SHP77 (cell line): ENCODE measurements at places on chromosomes 3 and 15.

DNA sequence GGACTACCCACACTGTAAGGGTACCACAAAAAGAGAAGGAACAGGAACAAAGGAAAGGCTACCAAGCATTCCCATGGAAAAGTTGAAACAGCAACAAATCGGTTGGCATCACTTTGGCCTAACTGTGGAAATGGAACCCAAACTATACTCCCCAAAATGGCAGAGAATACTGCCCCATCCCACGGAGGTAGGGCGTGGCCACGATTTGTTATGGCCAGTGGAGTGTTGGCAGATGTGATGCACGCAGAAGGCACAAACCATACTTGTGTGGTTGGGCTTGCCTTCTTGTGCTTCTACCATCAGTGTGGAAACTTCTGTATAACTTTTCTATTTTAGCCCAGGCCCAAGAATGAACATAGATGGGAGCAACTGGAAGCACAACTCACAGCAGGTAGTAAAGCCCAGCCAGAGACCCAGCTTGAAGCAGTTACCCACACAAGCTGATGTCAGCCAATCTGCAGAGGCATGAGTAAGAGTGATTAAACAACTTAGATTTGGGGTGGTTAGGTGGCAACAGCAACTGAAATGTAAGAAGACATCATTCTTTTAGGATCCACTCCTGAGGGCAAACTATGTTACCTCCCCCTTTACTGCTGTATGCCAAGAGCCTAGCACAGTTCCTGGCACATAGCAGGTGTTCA lies 64.1 kb downstream of the BTD start:
- no peak for DNase-seq

DNA sequence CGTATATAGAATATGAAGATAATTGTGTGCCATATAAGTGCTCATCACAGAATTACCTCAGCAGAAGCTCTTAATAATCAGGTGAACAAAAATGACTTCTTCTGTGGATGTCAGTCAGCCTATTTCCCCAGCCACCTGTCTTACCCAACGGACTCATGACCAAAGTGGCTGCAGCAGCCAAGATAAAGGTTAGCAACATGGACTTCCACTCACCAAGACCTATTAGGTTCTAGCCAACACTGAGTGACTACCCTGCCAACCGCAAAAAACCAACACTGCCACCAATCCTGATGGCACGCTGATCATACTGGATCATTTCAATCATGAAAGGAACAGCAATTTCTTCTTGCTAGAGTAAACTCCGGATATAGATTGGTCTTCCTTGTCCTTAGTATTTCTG lies 12.1 kb downstream of the SEC11A start:
- DNase-seq: no peak

DNA sequence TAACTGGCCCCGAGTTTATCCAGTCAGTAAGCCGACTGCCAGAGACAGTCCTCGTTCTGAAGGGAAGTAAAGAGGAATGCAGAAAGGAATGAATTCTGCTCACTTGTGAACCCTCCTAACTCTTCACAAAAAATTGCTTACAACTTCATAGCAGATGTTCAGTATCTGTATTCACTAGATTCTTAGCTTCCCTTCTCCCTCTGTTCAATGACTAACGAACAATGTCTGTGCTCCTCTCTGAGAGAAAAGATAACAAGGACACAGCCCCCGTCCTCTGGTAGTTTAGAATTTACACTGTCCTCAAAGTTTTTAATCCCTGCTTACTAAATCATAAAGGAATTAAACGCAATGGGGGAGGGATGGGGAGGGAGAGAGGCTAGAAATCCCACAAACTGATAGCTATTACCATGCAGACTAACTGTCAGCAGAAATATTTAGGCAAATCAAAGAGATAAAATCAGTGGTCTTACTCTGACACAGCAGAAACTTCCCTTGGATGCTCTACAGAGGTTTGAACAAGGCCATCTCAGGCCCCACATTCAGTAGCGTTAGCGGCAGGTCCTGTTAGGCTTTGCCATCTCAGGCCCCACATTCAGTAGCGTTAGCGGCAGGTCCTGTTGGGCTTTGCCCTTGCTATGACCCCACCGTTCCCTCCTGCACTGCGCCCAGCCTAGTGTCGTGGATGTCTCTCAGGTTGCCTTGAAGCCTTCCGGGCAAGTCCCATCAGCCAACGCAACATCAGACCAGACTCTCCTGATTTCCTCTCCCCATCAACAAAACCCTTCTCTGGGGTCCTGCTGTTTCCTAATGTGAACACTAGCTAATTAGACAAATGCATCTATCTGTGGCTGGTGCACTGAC lies 23.4 kb downstream of the NRROS start:
- no peak for DNase-seq

- DNase-seq: no peak
Measured at GRCh38 chr3:104742044-104742443, 624.7 kb upstream of the ALCAM start.

- no peak for DNase-seq
Measured at GRCh38 chr3:72848703-72849081, 447 bp upstream of the SHQ1 start.

DNA sequence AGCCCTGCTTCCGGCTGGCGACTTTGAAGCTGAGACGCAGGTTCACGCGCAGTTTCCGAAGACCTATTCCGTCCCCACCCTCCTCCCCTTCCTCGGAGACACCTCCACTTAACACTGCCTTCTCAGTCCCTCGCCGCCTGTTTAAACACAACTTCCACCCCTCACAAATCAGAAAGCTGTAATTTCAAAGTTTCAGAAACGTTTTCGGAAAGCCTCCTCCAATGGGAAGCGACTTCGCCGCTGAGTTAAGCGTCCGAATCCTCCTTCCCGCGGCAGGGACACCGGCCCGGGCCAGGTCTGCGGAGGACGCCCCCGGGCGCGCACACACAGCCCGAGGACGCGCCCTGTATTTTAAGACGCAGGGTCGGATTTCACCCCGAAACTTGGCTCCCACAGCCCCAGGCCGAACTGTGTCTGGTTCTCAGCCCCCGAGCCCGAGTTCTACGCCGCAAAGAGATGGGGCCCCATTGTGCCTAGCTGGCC lies 559 bp upstream of the LRRN1 start:
- no peak for DNase-seq

DNA sequence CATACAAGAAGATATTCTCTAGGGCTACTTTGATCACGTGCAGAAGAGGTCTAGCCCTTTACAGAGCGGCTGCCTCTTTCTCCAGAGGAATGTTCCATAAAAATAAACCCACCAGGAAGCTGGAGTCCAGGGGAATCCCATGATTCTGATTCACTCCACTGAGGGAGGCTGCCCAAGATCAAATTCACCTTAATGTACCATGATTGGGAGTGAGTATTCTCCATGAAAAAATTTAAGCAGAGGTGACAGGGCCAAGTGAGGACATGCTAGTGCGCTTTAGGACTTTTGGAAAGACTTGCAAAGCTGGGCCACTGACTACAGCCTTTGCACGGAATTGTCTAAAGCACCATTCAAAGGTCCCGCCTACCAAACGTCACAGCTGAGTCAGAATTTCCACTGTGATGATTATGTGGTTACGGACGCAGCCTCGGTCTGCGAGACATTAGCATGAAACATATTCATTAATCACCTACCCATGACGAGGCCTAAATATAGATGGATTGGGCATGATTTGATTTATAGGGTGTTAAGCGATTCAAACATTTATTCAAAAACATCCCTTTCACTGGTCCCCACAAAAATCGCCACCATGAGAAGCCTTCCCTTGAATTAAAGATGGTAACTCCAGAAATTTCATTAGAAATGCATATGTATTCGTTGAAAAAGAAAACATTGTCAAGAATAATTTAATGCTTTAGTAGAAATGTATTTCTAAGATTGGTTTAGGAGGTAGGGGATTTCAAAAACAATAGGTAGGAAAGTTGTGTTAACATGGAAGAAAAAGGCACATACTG lies 152.6 kb downstream of the GREM1 start:
- DNase-seq: no peak

- no peak for DNase-seq
Measured at GRCh38 chr3:119538772-119539171, 20.6 kb downstream of the CD80 start.

DNA sequence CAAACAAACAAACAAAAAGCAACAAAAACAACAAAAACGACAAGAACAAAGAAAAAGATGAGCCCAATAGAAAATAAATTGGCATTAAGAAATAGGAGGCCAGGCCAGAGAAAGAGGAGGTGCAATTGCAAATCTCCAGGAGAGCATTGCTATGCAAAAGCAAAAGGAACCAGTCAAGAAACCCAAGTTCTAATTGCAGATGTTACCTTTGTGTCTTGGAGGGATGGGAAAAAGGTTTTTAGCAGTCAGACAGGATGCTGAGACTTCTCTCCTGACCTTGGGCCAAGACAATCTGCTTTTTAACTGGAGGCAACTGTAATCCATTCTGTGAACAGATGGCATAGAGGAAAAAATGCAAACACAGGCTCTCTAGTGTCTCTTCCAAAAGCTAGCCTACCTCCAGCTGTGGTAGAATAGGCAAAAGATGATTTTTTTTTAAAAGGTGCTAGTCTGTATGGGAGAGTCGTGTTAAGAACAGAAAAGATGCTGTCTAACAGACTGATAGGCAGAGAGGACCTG lies 56.4 kb downstream of the LSAMP start:
- DNase-seq: no peak

GRCh38 chr3:110533089-110533488 lies 538.5 kb upstream of the NECTIN3 start:
- no peak for DNase-seq

DNA sequence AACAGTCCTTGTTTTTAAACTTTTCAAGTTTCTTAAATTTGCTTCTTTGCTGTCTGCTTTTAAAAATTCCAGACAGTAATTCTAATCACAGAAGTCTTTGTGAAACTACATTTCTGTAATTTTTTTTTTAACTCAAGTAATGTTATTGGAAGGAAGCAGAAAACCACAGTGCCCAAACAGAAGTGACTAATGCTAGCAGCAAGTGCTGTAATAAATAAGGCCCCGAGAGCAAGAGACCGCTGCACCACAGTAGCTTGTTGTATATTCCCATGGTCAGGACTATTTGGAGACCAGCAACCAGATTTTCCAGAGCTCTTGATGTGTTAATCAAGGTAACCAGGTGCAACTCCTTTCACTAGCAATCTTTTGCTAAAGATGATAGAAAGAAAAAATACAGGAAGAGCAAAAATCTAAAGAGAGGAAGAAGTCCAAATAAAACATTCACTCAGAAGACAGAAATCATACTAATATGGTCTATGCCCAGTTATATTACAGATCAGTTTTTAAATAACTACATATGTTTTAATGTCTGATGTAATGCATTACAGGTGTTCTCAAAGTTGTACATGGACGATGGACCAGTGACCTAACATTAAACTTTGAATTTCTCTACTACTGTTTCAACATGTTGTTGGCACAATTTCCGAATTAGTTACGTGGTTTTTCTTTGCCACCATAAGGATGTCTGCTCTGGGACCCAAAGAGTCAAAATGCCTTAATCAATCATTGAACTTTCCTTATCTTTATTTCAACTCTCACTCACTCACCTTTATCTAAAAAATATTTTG lies 36.4 kb downstream of the WWTR1 start:
- no peak for DNase-seq

DNA sequence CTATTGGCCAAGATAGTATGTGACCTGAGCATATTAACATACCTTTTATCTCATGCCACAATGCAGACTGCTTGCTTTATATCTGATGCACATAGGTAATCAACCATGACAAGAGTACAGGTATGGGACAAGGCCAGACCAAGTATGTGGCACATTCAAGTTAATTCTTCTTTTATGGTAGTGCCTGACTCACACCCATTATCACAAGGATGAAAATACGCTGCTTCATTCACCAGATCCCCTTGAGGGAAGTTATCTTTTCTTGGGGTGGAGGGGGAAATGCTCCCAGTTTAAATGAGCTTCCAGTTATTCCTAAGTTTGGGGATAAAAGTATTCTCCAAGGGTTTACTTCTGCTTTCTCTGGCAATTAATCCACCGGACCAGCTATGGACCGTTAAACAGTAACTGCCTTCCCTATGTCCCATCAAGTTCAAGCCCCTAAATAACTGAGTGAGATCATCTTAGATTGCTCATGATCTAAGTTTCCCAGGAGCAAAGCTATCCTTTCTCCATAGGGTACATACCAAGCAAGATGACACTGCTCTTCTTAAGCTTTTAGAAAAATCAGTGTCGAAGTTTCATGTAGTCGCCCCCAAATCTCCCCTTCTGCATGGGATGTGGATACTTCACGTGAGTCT lies 1.9 kb downstream of the COL8A1 start:
- DNase-seq: no peak

DNA sequence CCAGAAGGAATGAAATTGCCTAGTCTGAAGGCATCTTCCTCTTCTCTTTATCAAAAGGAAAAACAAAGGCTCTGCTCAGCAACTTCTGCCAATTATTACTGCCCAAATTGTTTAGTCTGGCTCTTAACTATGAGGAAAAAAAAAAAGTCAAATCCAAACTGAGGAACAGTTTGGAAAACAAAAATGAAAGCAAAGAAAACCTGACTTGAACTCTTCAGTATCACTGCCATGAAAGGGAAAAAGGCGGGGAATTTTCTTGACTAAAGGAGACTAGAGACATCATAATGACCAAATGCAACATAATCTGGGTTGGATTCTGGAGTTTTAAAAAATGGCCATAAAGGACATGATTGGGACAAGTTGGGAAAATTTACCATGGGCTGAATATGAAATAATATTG lies 156.3 kb downstream of the STT3B start:
- DNase-seq: no peak

- peak; percentile 40 for DNase-seq
Measured at GRCh38 chr3:44995142-44995770, 19.2 kb downstream of the EXOSC7 start.

DNA sequence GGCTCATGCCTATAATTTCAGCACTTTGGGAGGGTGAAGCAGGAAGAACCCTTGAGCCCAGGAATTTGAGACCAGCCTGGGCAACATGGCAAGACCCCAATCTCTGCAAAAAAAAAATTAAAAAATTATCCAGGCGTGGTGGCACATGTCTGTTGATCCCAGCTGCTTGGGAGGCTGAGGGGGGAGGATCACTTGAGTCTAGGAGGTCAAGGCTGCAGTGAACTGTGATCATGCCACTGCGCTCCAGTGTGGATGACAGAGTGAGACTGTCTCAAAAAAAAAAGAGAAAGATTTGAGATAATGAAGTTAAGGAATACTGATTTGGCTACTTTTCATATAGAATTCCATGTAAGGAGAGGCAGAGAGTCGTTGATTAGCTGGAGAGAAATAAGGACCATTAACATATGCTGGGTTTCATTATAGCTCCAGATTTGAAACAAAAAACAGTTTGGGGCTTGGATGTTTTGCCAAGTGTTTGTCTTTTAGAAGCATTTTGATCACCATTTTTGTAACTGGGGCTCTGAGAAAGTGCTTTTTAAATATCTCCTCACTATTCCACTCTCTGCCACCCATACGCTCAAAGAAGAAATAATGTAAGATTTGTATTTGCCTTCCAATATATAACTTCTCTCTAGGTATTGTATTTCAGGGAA lies 214.2 kb downstream of the FEZF2 start:
- no peak for DNase-seq

DNA sequence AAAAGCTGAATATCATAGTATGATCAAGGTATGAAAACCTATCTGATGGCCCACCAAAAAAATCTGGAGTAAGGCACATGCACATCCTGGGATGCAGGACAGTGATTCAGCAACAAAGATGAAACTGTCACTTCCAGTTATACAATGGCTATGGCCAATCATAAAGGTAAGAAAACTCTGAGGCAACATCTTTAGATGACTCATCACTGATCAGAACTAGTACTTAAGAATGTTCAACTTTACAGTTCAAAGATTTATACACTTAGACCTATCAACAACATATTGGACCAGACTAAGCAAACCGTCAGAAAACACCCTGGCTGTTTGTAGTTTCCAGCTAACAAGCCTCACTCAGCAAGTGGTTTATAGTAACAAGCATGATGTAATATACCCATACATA lies 21.3 kb upstream of the PLCH1 start:
- DNase-seq: no peak
